ENCODE measurements at places on chromosomes 13 and 19.
A peak's percentile ranks its signal among the peaks of the same experiment; 100 is the strongest.

- no peaks in the 10 kb centered on the region for H3K4me1 ChIP-seq
- DNase-seq, result no peak
These were observed 529.3 kb downstream of the IRS2 start for GRCh38 chr13:109256866-109257760.

DNA sequence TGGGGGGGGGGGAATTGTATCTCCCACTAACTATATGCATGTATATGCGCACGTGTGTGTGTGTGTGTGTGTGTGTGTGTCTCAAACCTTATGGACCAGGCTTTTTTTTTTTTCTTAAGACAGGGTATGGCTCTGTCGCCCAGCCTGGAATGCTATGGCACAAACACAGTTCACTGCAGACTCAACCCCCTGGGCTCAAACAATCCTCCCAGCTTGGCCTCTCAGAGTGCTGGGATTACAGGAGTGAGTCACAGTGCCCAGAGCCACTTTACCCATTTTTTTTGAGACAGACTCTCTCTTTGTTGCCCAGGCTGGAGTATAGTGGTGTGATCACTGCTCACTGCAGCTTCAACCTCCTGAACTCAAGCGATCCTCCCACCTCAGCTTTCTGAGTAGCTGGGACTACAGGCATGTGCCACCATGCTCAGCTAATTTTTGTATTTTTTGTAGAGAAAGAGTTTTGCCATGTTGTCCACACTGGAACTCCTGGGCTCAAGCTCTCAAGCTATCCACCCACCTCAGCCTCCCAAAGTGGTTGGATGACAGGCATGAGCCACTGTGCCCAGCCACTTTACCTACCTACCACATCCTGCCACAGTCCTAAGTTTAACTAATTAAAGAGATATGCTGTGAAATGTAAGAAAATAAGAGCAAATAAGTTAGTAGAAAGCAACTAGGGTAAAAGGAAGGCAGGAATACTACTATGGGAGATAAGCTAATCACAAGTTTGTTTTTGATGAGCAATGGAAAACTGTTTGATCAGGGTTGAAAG lies 2.4 kb downstream of the ZMYM5 start:
- H3K27me3 ChIP-seq, result no peaks in the 10 kb centered on the region
- H3K27ac ChIP-seq, result peak overlapping the region; percentile 97

- no peak for DNase-seq
- no peak overlapping the region for H3K4me3 ChIP-seq
- H3K4me1 ChIP-seq, result peaks cover 14% of the 10 kb centered on the region
- H3K27ac ChIP-seq, result no peak overlapping the region
- H3K36me3 ChIP-seq, result no peaks in the 10 kb centered on the region
These were observed 10.0 kb downstream of the GTPBP3 start for GRCh38 chr19:17347361-17347760.

DNA sequence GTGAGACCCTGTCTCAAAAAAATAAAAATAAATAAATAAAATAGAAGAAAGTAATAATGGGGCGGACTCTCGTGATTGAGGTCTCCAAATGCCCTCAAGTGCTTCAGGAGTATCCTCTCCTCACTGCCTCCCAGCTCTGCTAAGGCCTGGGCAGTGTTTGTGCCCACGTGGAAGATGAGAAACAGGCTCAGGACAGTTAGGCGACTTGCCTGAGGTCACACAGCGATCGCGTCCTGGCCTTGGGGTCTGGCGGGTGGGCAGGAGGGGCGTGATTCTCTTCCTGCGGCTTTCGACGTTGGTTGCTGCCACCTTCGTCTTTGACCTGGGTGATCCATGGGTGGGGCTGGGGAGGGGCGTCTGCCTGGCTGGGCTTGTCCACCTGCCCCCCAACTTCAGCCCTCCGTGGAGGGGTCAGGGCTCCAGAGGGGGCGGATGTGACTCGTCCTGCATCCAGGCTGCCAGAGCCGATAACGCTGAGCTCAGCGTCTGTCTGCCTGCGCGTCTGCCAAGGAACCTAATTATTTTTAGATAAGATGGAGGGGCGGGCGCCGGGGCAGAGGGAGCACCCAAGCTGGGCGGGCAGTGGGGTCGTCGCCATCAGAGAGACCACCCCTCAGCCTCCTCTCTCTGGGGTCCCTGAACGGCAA lies 56.9 kb downstream of the NFIC start:
- H3K4me3 ChIP-seq, result no peak overlapping the region
- no peak for DNase-seq
- no peak overlapping the region for H3K27ac ChIP-seq
- H3K36me3 ChIP-seq, result peaks cover 6% of the 10 kb centered on the region
- no peaks in the 10 kb centered on the region for H3K4me1 ChIP-seq
- H3K27me3 ChIP-seq, result no peaks in the 10 kb centered on the region

GRCh38 chr13:50456111-50456510 lies 387.4 kb downstream of the DLEU7 start:
- peaks cover 4% of the 10 kb centered on the region for H3K27me3 ChIP-seq
- no peak for DNase-seq
- no peaks in the 10 kb centered on the region for H3K36me3 ChIP-seq
- H3K4me1 ChIP-seq, result no peaks in the 10 kb centered on the region
- no peak overlapping the region for H3K4me3 ChIP-seq

DNA sequence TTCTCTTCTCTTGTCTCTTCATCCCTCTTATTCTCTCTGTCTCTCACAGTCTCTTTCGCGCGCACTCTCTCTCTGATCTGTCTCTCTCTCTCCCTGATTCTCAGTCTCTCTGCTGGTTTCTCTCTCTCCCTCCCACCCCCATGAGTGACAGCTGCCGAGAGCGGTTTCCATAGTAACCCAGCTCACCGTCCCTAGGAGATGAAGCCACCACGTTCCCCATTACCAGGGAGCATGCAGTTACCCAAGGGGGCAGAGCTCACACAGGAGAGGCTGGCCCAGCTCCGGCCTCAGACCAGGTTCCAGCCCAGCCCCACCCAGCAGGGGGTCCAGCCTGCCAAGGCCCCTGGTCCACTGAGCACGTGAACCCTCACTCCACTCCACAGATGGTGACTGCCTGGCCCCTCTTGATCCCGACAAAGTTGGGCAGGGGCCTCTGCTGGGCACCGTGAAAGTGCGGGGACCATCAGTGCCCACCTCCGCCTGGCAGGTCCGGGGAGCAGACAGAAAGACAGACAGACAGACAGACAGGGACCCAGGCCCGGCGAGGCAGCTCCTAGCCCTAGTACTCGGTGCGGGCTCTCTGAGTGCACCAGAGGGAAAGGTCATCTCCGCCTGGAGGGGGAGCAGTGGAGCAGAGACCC lies 50.6 kb downstream of the CELF5 start:
- H3K27me3 ChIP-seq, result peaks cover 13% of the 10 kb centered on the region
- H3K4me1 ChIP-seq, result peaks cover 8% of the 10 kb centered on the region

DNA sequence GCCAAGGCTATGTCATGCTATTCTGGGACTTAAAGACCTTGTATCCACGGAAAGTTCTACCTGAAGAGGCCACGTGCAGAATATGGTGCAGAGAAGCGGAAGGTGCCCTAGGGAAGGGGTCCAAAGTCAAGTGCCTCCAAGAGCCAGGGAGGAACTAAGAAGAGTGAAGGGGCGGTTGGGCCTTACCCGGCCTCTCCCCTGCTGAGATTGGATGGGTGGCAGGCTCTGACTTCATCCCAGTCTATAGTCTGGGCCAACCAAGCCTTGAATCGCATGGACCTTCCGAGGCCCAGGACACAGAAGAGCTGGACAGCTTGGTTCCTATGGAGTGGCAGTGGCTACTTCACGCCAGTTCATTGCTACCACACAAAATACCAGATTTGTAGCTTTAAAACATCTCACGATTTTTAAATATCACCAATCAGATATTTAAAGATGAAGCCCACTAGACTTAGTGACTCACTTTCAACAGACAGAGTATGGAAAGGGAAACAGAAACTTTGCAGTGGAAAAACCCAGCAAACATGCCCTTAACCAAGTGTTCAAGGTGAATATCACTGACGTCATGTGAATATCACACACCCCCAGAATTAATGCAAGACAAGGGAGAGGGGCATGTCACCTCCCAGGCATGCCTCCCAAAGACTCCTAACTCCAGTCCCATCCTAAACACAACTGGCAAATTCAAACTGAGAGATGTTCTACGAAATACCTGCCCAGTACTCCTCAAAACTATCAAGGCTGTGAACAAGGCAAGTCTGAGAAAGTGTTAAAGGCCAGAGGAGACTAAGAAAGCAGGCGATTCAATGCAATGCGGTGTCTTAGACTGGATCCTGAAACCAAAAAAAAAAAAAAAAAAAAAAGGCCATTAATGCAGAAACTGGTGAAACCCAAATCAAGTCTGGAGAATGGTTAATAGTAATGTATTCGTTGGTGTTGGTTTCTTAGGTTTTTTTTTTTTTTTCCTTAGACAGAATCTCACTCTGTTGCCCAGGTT lies 10.2 kb downstream of the C19orf12 start:
- peaks cover 52% of the 10 kb centered on the region for H3K4me1 ChIP-seq
- H3K4me3 ChIP-seq, result peak overlapping the region; percentile 53
- no peak for DNase-seq
- no peaks in the 10 kb centered on the region for H3K27me3 ChIP-seq

DNA sequence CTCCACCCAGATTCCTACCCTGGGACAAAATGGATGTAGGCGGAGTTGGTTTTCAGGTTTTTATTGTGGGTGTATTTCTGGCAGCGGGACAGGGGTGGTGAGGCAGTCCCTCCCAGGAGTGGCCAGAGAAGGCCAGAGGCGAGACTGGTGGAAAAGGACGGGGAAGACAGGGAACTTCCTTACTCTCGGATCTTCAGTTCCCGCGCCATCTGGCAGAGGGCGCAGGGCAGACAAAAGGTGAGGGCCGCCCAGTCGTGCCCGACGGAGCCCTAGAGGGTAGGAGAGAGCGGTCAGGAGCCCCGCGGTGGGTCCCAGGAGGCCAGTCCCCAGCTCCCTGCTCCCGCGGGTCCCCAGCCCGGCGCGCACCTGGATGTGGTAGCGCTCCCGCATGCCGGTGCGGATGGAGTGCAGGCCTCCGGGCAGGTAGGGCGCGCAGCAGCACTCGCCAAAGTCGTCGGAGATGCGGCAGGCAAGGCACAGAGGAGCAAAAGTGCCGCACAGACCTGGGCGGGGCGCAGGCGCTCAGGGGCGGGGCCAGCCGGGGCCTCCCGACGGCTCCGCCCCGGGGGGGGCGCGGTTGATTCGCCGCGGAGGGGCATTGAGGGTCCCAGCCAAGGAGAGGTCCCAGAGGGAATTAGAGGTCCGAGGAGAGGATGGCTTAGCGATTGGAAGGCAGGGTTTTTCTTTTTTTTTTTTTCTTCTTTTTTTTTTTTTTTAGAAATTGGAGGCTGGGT lies 3.0 kb downstream of the CNFN start:
- peak overlapping the region; percentile 21 for H3K4me3 ChIP-seq
- peaks cover 6% of the 10 kb centered on the region for H3K4me1 ChIP-seq
- no peak overlapping the region for H3K27ac ChIP-seq
- peak; percentile 57 for DNase-seq

GRCh38 chr19:22502766-22503165 lies 80.6 kb upstream of the ZNF98 start:
- H3K27me3 ChIP-seq, result no peaks in the 10 kb centered on the region
- H3K27ac ChIP-seq, result no peak overlapping the region
- no peaks in the 10 kb centered on the region for H3K36me3 ChIP-seq

DNA sequence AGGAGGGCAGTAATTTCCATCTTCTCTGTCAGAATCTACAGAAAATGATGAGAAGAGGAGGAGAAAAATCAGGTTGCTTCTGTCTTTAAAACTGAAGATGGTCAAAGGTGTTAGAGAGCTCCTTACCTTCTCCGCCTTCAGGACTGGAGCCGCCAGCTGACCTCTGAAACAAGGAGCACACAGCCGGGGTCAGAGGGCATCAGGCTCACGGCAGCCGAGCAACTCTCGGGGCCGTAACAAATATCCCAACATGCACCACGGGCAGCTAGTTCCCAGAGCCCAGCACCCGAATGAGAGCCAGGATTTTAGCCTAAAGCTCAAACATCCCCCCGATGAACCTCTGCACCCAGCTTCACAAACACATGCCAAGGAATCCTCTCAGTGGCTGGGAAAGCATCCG lies 27.6 kb downstream of the CAPS start:
- no peak for DNase-seq
- H3K36me3 ChIP-seq, result peaks cover 30% of the 10 kb centered on the region
- peaks cover 5% of the 10 kb centered on the region for H3K4me1 ChIP-seq

GRCh38 chr13:99059498-99060075 lies 81.7 kb upstream of the DOCK9 start:
- no peak overlapping the region for H3K4me3 ChIP-seq
- H3K27ac ChIP-seq, result no peak overlapping the region
- H3K27me3 ChIP-seq, result no peaks in the 10 kb centered on the region
- H3K4me1 ChIP-seq, result peaks cover 51% of the 10 kb centered on the region
- no peak for DNase-seq

GRCh38 chr13:61258185-61258584 lies 157.5 kb downstream of the PCDH20 start:
- H3K27ac ChIP-seq, result no peak overlapping the region
- H3K4me3 ChIP-seq, result no peak overlapping the region
- no peaks in the 10 kb centered on the region for H3K36me3 ChIP-seq
- DNase-seq, result no peak
- H3K27me3 ChIP-seq, result no peaks in the 10 kb centered on the region

GRCh38 chr13:28718543-28719226 lies at the start of gene SLC46A3:
Gene SLC46A3, minus strand, starts transcription at chr13:28718970. Its CDS starts 972 bp downstream, at chr13:28717998.
- DNase-seq, result peak; percentile 95
- H3K4me3 ChIP-seq, result peak within 1 kb of the TSS; percentile 85
- H3K4me1 ChIP-seq, result peaks cover 32% of the 10 kb centered on the region
- no peaks in the 10 kb centered on the region for H3K36me3 ChIP-seq
- H3K27me3 ChIP-seq, result peaks cover 4% of the 10 kb centered on the region

- H3K4me1 ChIP-seq, result no peaks in the 10 kb centered on the region
- no peaks in the 10 kb centered on the region for H3K36me3 ChIP-seq
- H3K27me3 ChIP-seq, result no peaks in the 10 kb centered on the region
These were observed 53.5 kb upstream of the PCDH9 start for GRCh38 chr13:67283637-67284036.

- no peaks in the 10 kb centered on the region for H3K36me3 ChIP-seq
- H3K4me1 ChIP-seq, result no peaks in the 10 kb centered on the region
- no peak for DNase-seq
- H3K4me3 ChIP-seq, result no peak overlapping the region
- no peaks in the 10 kb centered on the region for H3K27me3 ChIP-seq
- no peak overlapping the region for H3K27ac ChIP-seq
These were observed 305.3 kb downstream of the TEX29 start for GRCh38 chr13:111625526-111626315.

DNA sequence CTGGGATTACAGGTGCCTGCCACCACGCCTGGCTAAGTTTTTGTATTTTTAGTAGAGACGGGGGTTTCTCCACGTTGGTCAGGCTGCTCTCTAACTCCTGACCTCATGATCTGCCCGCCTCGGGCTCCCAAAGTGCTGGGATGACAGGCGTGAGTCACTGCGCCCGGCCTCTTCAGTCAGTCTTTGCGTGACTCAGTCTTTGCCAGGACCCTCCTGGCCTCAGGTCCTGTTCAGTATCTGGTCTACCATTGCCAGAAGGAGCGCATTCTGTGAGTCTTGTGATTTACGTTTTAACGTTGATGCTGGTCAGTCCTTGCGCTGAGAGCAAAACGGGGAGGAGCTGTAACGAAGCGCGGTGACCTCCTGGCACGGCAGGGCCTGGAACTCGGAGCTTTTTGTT lies 7.6 kb upstream of the HMG20B start:
- no peaks in the 10 kb centered on the region for H3K36me3 ChIP-seq
- no peak overlapping the region for H3K27ac ChIP-seq
- H3K4me1 ChIP-seq, result no peaks in the 10 kb centered on the region
- H3K4me3 ChIP-seq, result no peak overlapping the region
- peaks cover 1% of the 10 kb centered on the region for H3K27me3 ChIP-seq
- no peak for DNase-seq

GRCh38 chr13:41973247-41973741 lies 12.4 kb upstream of the VWA8 start:
- no peak overlapping the region for H3K27ac ChIP-seq
- no peaks in the 10 kb centered on the region for H3K36me3 ChIP-seq
- no peak overlapping the region for H3K4me3 ChIP-seq
- no peak for DNase-seq
- H3K27me3 ChIP-seq, result peaks cover 4% of the 10 kb centered on the region

- no peaks in the 10 kb centered on the region for H3K36me3 ChIP-seq
- no peak overlapping the region for H3K4me3 ChIP-seq
- no peak overlapping the region for H3K27ac ChIP-seq
- no peaks in the 10 kb centered on the region for H3K27me3 ChIP-seq
These were observed 136.8 kb downstream of the DCLK1 start for GRCh38 chr13:35994131-35994966.

Measured in activated T-helper 1 cell treated with anti-CD3 and anti-CD28 coated beads, Interleukin-12 subunit alpha, Interleukin-12 subunit beta, Interleukin-2, Interleukin-4 antibody, amounts not matched to agents 30 ng/mL and 10 ng/mL and 1 ng/mL, durations not matched to agents 14 hours and 24 hours and 36 hours (primary cell).